Bladder microvascular endothelial cell (primary cell): ENCODE measurements at places on chromosomes 5 and 9. TPM values are rescaled to one million over a fixed set of nuclear protein-coding genes. Genes with fewer than 3 reads are reported as not detected.

The PCDHGB6 gene
- 1.6 and 3.9 TPM in 2 replicates for total RNA-seq

The SMIM32 gene
- not detected in 2 replicates for total RNA-seq

The DMRT2 gene
- not detected in 2 replicates for total RNA-seq

The OR1Q1 gene
- not detected in 2 replicates for total RNA-seq

The ENG gene
- 76.9 and 295 TPM in 2 replicates for total RNA-seq
